ENCODE measurements at places on chromosomes 3 and 15.

DNA sequence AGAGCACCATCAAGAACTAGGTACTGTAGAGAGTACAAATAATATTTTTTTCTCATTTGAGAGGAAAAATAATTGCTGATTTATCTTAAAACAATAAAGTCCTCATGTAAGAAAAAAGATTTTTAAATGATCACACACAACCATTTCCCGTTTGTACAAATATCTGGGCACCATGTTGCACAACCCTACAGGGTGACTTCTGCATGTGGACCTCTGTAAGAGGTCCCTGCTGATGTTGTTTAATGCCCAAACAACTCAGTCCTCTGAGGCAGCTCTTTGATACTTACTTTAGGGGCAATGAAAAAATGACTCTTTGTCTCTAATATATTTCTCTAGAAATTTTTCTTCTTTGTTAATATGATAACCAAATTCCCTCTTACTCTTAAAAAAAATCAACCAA is 168.1 kb upstream of the SATB1 start:
- no peak for DNase-seq

- peak; percentile 23 for DNase-seq
Measured at GRCh38 chr3:169811631-169812331, 889 bp upstream of the LRRIQ4 start.

- no peak for DNase-seq
Measured at GRCh38 chr3:115323380-115323779, 176.3 kb upstream of the ZBTB20 start.

DNA sequence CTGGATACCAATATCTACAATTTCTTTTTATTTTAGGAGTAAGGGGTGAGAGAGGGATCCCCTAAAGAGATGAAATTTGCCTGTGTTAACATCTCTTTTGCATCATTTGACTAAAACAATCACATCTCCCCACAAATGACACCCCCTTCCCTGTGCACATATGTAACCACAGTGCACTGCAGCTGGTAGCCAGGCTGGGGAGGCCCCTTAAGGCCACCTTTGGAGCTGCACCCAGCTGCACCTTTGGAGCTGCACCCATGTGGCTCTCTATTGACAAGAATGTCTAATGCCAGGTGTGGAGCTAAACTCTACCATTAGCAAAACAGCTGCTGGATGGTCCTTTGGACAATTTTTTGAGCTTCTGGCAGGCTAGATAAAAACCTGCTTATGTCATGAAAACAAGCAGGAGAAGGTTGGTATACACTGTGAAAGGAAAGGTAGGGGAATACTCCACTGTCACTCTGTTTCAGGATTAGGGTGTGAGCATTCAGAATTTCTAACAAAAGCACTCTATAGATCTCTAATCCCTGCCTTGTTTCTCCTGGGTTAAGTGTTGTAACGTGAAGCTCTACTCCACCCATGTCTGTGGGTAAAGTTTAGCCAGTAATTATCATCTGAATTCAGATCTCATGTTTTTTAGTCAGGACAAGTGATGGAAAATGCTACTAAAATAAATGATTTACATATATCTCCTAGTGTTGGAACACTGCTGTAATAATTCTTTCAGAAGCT is 52.1 kb downstream of the TFG start:
- DNase-seq = no peak

- DNase-seq = no peak
Measured at GRCh38 chr3:114435386-114436115, 141.7 kb downstream of the TIGIT start.

DNA sequence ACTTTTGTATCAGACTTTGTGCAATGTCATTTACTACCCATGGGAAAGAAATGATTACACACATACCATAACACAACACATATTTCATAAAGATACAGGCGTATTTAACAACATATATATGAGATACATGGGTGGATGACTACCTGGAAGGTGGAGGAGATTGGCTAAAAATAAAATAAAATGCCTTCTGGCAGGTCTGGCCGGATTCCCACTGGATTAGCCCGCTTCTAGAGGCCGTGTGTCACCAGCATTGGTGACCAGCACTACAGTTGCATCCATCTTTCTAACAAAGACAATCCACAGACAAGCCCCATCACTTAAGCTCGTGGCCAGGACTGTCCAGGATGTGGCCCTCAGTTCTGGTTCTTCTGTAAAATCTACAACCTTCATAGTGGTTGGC is 21.0 kb upstream of the SEC22A start:
- no peak for DNase-seq

- DNase-seq = no peak
Measured at GRCh38 chr15:60871731-60872130, 357.4 kb downstream of the RORA start.

DNA sequence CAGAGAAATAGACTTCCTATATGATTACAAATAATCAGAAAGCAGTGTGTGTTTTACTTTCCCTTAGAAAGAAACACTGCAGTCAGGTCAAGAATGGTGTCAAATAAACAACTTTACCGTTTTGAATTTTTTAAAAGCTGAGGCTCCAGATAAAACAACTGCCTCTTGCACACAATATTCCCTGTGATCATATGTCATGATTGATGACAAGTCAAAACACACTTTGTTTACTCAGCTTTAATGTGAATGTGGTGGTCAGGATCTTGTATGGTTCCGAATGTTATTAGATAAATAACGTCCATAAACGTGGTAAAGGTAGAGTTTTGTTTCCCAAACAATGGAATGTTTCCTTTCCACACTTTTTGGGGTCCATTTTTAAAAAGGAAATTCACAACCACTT is 428.4 kb upstream of the MDFIC2 start:
- DNase-seq = no peak

DNA sequence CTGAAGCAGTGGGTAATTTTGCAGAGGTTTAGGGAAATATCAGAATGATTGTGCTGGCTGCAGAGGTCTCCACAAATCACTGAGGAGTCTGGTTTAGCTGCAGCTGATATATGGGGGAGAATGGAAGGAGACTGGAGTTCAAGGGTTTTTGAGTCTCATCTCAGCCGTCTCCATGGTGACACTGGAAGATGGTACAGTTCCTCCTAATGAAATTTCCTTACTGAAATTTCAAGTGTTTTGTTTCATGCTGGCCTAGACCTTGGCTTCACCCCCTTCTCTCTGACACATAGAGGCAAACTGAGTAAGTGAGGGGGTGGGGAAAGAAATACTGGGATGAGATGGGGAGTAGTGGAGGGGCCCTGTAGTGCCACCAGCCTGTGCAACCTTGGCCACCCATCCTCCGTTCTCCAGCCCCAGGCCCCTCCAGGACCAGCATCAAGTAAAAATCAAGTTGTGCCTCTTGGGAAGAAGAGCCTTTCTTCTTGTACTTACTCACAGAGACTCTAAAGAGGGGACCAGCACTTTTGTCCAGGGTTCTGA is 17.8 kb upstream of the MORF4L1 start:
- no peak for DNase-seq

GRCh38 chr3:61903931-61904657 is 342.7 kb downstream of the PTPRG start:
- peak; percentile 33 for DNase-seq

DNA sequence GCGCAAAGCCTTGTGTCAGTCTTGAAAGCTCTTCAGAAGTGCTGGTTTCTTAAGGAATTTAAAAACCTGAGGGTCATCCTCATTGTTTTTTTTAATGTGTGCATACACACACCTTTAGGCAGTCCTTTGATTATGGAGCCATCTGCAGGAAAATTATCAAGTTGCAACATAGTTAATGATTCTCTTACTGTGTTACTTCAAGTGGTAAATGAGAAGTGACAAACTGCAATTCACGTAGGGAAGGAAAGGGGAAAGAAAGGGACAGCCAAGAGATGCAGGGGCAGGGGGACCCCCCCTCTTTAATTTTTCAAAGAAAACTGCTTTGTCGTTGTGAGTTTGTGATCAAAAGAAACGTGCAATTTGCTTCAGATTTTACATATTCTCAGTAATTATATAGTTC is 162.4 kb upstream of the CGNL1 start:
- no peak for DNase-seq

- no peak for DNase-seq
Measured at GRCh38 chr3:98148751-98149150, 1.5 kb downstream of the OR5H14 start.

DNA sequence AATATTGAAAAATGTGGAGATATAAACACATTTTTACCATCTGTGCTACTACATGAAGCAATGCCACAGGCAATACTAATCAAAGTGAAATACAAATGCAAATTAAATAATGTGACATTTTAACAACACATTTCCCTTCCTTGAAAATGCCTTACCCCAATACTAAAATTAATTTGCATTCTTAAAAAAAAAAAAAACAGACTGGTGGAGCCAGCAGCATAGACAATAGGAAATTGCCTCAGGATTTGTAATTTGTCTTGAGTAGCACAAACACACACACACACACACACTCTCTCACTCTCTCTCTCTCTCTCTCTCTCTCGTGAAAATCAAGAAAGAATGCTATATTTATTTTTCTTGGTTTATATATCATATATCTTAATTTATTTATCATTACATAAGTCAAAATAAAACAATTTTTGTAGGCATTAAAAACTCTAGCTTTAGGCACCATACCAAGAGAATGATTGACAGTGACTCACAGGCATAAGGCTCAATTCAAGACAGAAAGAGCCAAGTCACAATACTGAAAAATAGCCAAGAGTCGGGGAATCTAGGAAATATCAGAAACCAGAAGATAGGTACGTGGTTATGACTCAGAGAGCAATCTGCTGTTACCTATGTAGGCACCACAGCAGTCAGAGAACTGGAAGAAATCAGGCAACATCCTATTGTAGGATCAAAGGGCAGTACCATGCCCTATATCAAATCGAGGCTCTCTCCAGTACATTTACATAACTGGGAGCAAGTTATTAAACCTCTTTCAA is 23.0 kb downstream of the SUCNR1 start:
- DNase-seq = no peak

GRCh38 chr3:154536751-154537150 is 106.8 kb upstream of the GPR149 start:
- DNase-seq = no peak

DNA sequence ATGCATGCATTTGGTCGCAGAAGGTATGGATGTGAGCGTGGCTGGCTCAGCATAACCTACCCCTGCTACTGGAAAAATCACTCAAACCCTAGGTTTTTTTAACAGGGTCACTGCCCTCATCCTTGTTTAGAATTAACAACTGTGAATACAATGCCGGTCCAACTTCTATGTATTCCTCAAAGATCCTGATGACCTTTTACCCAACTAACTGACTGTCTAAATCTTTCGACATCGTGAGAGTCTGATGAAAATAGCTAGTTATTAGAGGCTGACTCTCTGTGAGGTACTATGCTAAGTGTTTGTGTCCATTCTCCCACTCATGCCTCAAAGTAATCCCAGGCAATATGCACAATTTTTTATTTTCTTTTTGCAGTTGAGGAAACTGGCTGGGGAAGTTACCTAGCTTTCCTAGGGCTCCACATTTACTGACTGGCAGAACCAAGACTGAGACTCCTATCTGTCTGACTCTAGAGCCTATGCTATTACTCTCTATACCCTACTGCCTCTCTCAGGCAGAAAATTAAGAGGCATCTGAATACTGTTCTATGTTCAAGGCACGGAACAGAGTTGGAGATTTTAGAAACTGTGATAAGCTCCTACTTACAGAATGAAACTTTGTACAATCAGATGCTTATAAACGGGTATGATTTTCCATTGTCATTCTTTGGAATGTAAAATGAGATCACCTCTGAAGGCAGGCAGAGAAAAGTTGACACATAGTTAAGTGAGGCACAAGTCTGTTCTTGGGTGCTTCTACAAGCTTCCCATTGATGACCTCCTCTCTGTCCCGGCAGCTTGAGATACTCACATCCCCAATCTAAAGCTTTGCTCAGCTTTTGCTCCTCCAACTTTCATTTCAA is 56.4 kb downstream of the FILIP1L start:
- no peak for DNase-seq

DNA sequence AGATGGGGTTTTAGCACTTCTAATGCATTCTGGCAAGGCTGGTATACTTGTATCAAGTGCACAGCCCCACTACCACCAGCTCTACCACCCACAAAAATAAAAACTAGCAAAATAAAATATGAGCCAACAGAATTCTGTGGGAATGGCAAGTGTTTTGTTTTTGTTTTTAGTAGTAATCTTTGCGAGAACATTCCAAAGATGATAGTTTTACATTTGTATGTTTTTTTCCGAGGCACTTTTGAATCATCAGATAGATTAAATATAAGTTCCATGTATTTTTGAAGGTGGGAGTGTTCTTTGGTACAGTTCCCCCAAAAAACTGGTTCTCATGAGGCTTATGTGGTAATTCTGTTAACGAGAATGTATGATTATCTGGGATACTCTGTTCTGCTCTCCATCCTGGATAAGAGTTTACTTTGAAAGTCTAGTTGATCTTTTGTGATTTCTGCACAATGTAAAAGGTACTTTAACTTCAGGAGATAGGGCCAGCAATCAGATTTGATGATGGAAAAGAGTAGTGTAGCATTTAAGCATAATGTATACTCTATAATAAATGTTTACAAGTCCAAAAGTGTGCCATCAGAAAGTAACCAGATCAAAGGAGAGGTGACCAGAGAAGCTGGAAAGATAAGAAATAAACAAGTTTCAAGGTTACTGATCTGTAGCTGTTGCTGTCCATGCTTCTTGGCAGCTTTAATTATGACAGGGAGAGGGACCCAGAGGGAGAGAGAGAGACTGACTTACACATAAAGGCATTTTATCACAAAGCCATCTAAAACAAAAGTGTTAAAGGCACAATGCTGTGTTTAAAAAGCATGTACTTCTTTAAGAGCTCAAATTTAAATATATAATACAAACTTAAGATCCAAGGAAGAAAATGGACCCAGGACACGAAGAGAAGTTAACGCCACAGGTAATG is 130.9 kb downstream of the PGPEP1L start:
- no peak for DNase-seq

GRCh38 chr3:123399653-123400052 is 49.2 kb downstream of the ADCY5 start:
- DNase-seq = no peak

- peak; percentile 69 for DNase-seq
Measured at GRCh38 chr15:80480909-80481308, 76.7 kb downstream of the ARNT2 start.

GRCh38 chr15:52503788-52504496 is 24.7 kb downstream of the MYO5A start:
- DNase-seq = no peak

All from smooth muscle cell of the brain vasculature (primary cell).